ENCODE measurements at places on chromosomes 1 and 21.

- DNase-seq: no peak
Measured at GRCh38 chr1:27136236-27136551, 18.7 kb downstream of the SLC9A1 start.

DNA sequence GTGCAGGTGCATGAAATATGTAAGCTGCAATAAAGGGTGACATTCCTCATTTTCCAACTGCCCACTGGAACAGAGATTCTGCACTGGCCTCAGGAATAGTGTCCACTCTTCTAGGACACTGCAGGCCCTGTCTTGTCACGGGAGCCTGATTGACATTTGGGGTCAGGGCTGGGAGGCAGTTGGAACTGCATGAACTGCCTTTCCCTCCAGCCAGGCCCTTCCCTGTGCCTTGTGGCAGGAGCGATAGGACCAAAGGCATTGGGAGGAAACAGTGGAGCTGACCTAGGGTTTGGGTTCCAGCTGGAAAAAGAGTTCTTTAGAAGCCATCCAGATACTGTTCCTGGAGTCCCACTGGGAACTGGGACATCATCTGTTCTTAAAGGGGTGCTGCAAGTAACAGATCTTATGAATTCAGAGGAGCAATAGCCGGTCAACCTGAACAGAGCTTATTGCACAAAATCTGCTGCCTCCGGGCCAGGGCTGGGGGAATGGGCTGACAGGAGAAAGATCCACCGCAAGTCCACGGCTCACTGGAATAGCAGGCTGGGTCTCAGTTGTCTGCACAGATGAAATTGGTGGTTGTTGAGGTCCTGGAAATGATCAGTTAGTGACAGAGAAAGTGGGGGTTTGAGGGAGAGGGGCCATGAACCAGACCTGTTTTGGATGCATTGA is 451.7 kb downstream of the CAMTA1 start:
- no peak for DNase-seq

DNA sequence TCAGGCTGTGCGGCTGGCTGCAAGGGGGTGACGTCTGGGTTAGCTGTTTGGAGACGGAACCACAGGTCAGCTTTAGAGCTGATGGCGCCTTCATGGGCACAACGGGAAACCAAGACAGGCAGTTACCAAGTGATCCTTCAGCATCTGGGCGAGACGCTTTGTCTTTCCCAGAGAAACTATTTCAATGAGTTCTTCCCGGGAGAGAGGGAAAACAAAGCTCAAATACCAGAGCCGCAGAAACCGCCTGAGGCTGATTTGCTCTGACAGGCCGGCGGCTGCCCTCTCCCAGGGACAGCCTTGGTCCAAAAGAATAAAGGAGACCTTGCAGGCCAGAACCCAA is 76.5 kb downstream of the CD58 start:
- no peak for DNase-seq

DNA sequence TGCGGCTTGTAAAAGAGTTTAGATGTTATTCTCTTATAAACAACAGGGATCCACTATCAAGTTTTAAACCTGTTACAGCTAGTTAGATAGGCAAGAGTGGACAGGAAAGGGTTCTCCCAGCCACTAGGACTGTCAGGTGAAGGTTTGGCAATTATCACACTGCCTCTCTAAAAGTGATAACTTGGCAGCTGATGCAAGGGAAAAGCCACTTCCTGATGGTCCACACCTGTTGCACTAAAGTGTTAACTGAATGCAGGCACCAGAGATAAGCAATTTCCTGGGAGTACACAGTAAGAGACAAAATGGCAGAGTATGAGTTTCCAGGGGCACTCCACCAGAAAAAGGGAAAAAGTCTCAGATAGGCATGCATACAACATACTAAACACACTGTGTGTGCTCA is 99.4 kb downstream of the VAV3 start:
- DNase-seq: no peak

DNA sequence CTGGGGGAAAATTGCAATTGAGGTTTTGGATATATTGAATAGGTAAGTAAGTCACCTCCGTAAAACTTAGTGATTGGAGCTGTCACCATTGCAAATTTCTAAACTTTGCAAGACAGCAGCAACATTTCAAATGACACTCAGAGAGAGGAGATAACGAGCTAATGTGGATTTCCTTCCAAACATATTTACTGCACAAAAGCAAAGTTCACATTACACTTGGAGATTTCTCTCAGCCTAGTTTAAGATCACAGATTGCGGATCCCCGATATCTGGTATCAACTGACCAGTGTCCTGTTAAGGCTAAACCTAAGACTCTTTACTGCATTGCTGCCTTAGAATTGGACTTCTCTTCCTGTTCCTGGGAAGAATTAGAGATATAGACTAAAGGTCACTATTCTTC is 47.5 kb downstream of the ZNF697 start:
- DNase-seq: no peak

All from DMS53 (cell line).